Nucleus accumbens (tissue), 56 donors: ENCODE measurements at places on chromosomes 4 and X.

- no peak for DNase-seq
These were observed 771.7 kb upstream of the PCDH7 start for GRCh38 chr4:29948451-29948850.

GRCh38 chrX:8604131-8604530, 127.8 kb downstream of the ANOS1 start:
- DNase-seq: no peak

GRCh38 chr4:76570141-76570973, 135.3 kb downstream of the SHROOM3 start:
- DNase-seq: no peak

GRCh38 chrX:132033166-132033565, 10.1 kb downstream of the STK26 start:
- DNase-seq: no peak

- no peak for DNase-seq
These were observed 1065.0 kb downstream of the NLGN4X start for GRCh38 chrX:5163663-5164062.

GRCh38 chr4:148893095-148893494, 450.9 kb upstream of the NR3C2 start:
- DNase-seq: no peak

DNA sequence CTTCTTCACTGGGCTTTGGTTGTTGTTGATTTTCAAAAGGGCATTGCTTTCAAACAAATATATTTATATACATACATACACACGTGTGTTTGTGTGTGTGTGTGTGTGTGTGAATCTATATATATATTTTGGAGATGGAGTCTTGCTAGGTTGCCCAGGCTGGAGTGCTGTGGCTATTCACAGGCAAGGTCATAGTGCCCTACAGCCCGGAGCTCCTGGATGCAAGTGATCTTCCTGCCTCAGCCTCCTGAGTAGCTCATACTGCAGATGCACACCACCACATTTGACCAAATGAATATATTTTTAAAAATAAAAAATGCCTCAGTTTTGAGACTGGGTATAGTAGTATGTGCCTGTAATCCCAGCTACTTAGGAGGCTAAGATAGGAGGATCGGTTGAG, 34.4 kb downstream of the FRAS1 start:
- no peak for DNase-seq

DNA sequence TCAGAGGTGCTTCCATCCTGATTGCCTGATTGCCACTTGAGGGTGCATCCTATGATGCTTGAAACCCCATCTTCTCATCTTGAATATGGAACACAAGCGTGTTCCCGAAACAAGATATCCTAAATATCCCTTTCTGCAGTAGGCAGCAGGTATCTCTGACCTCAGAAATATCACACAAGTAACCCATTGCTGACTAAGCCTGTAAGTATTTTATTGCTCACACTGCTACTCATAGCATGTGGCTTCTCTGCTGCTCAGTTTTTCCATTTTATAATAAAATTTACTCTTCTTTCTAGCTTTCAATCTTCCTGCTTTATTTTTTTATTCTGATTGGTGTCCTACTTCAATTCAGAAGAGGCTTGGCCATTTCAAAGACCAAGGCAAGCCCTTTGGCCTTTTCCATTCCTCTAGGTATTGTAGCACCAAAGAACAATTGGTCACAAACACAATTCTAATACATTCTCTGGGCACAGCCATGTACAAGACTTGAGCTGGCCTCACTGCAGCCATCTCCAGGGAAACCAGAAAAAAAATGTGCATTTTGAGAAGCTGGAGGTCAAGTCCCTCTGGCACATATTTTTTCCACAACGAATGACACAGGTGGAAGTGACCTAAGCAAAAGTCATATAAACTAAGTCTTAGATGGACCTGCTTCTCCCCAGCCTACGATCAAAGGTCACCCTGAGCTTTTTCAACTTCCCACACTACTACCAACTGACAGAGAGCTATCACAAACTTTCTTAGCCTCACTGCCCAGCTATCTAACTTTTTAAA, 107.0 kb downstream of the OR13H1 start:
- no peak for DNase-seq

DNA sequence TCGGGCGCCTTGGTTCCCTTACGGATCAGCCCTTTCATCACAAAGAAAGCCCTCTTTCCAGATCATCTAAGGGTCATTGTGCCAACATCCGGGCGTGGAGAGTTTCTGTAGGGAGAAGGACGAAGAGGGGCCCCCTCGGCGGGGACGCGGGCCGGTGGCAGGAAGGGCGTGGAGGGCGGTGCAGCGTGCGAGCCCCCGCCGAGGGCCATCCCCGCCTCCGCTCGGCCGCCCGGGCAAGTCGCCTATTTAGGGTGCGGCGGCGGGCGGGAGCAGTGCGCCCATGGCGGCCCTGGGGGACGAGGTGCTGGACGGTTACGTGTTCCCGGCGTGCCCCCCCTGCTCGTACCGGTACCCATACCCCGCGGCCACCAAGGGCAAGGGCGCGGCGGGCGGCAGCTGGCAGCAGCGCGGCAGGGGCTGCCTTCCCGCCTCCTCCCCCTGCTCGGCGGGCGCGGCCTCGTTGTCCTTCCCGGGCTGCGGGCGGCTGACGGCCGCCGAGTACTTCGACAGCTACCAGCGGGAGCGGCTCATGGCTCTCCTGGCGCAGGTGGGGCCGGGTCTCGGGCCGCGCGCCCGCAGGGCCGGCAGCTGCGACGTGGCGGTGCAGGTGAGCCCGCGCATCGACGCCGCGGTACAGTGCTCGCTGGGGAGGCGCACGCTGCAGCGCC, at the start of gene ZAR1:
TSS of gene ZAR1 (plus strand) at position 241 of the 668 bp plus-strand sequence. CDS start at position 281, 40 bp downstream.
- DNase-seq: no peak
